Activated CD4-positive, alpha-beta T cell treated with anti-CD3 and anti-CD28 coated beads for 36 hours (primary cell): ENCODE measurements at places on chromosomes 7 and 10. TPM values are rescaled to one million over a fixed set of nuclear protein-coding genes. Genes with fewer than 3 reads are reported as not detected.

Gene CCNY
- total RNA-seq: 49.4 TPM

- H3K27ac ChIP-seq: no peak overlapping the region
- peaks cover 2% of the 10 kb centered on the region for H3K27me3 ChIP-seq
- peak; percentile 10 for DNase-seq
Observed at GRCh38 chr7:66033471-66034385, 41.9 kb upstream of the ASL start.

DNA sequence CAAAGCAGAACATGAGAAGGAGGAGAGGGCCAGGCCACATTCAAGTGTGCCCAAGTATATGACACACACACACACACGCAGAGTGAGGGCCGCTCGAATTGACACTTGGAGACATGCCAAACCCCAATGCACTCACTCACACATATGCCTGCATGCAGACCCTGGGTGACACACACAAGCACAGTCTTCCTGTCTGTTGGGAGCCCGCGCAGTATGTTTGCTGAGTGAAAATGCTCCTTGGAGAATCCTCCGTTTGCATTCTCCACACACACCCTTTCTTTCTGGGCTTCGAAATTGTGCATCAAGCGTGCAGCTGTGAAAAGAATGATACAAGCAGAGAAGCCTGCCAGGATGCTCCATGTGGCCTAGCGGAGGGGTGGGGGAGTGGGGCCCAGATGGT is 120.9 kb downstream of the PLXNA4 start:
- peak; percentile 41 for DNase-seq
- peaks cover 9% of the 10 kb centered on the region for H3K4me1 ChIP-seq
- no peaks in the 10 kb centered on the region for H3K27me3 ChIP-seq
- H3K4me3 ChIP-seq: no peak overlapping the region
- no peaks in the 10 kb centered on the region for H3K36me3 ChIP-seq
- no peak overlapping the region for H3K27ac ChIP-seq

GRCh38 chr10:133241501-133242205 is 4.0 kb downstream of the VENTX start:
- peaks cover 38% of the 10 kb centered on the region for H3K27me3 ChIP-seq
- peaks cover 15% of the 10 kb centered on the region for H3K4me1 ChIP-seq
- H3K27ac ChIP-seq: no peak overlapping the region
- no peaks in the 10 kb centered on the region for H3K36me3 ChIP-seq
- no peak for DNase-seq
- peak overlapping the region; percentile 18 for H3K4me3 ChIP-seq

Gene GIMAP6
- total RNA-seq: 25.4 TPM

Gene ITPRID1
- not detected for total RNA-seq

- H3K27ac ChIP-seq: no peak overlapping the region
- H3K27me3 ChIP-seq: no peaks in the 10 kb centered on the region
- no peaks in the 10 kb centered on the region for H3K36me3 ChIP-seq
- no peak overlapping the region for H3K4me3 ChIP-seq
- DNase-seq: no peak
Observed at GRCh38 chr7:157500171-157500960, 163.6 kb downstream of the DNAJB6 start.

Gene SPDYE2
- not detected for total RNA-seq

GRCh38 chr7:38232502-38233366 is 40.7 kb downstream of the TARP start:
- peaks cover 39% of the 10 kb centered on the region for H3K4me1 ChIP-seq
- H3K27ac ChIP-seq: peak overlapping the region; percentile 71
- DNase-seq: peak; percentile 84
- no peaks in the 10 kb centered on the region for H3K27me3 ChIP-seq

GRCh38 chr10:110700947-110701616 is 56.9 kb downstream of the RBM20 start:
- no peak overlapping the region for H3K4me3 ChIP-seq
- H3K36me3 ChIP-seq: no peaks in the 10 kb centered on the region
- no peak for DNase-seq

Gene THNSL1
- total RNA-seq: 8.0 TPM

- no peak overlapping the region for H3K4me3 ChIP-seq
- peaks cover 11% of the 10 kb centered on the region for H3K27me3 ChIP-seq
- no peak for DNase-seq
Observed at GRCh38 chr7:16791905-16792698, 12.7 kb downstream of the AGR2 start.

- H3K27ac ChIP-seq: no peak overlapping the region
- DNase-seq: no peak
- no peaks in the 10 kb centered on the region for H3K36me3 ChIP-seq
- peaks cover 3% of the 10 kb centered on the region for H3K4me1 ChIP-seq
Observed at GRCh38 chr10:119025776-119026175, 3.7 kb upstream of the NANOS1 start.

DNA sequence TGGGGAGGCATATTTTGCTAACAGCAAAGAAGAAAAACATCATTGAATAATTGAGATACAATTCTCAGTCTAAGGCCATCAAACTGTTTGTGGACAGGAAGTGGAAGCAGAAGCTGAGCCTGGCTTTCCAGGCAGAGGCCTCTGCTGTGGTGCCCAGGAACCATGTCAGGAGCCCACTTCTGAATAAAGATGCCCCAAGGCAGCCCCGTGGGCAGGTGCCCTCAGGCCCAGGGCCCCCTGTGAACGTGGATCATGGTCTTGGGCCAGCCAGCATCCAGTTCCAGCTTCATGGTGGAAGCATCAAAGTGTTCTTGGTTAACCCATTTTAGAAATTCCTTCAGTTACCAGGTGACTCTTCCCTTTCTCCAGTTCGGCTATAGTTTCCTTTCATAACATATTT is 346.8 kb downstream of the PTPRN2 start:
- H3K27ac ChIP-seq: no peak overlapping the region
- no peaks in the 10 kb centered on the region for H3K36me3 ChIP-seq
- H3K4me1 ChIP-seq: no peaks in the 10 kb centered on the region
- peaks cover 3% of the 10 kb centered on the region for H3K27me3 ChIP-seq
- DNase-seq: no peak

Gene PITX3
- 0.81 TPM for total RNA-seq

- no peak for DNase-seq
- peaks cover 10% of the 10 kb centered on the region for H3K4me1 ChIP-seq
- H3K27me3 ChIP-seq: no peaks in the 10 kb centered on the region
- no peak overlapping the region for H3K27ac ChIP-seq
- H3K4me3 ChIP-seq: no peak overlapping the region
Observed at GRCh38 chr10:103776878-103777591, 78.3 kb downstream of the SH3PXD2A start.

Gene CYP2C18
- total RNA-seq: 0.62 TPM

GRCh38 chr7:46233585-46234329 is 312.7 kb upstream of the IGFBP3 start:
- H3K27me3 ChIP-seq: peaks cover 9% of the 10 kb centered on the region
- no peaks in the 10 kb centered on the region for H3K4me1 ChIP-seq
- no peaks in the 10 kb centered on the region for H3K36me3 ChIP-seq
- DNase-seq: no peak
- H3K27ac ChIP-seq: no peak overlapping the region

Gene CPN1
- not detected for total RNA-seq

- no peaks in the 10 kb centered on the region for H3K4me1 ChIP-seq
- H3K4me3 ChIP-seq: no peak overlapping the region
- no peak for DNase-seq
- H3K36me3 ChIP-seq: no peaks in the 10 kb centered on the region
- no peaks in the 10 kb centered on the region for H3K27me3 ChIP-seq
- H3K27ac ChIP-seq: no peak overlapping the region
Observed at GRCh38 chr7:41133690-41134299, 569.1 kb downstream of the INHBA start.

- H3K27me3 ChIP-seq: no peaks in the 10 kb centered on the region
- H3K27ac ChIP-seq: no peak overlapping the region
- no peak for DNase-seq
- H3K36me3 ChIP-seq: no peaks in the 10 kb centered on the region
Observed at GRCh38 chr7:3243256-3243655, 57.8 kb upstream of the SDK1 start.

- no peaks in the 10 kb centered on the region for H3K36me3 ChIP-seq
- H3K27me3 ChIP-seq: peaks cover 19% of the 10 kb centered on the region
- no peak overlapping the region for H3K27ac ChIP-seq
- DNase-seq: no peak
- H3K4me1 ChIP-seq: no peaks in the 10 kb centered on the region
Observed at GRCh38 chr7:43136064-43136463, 23.6 kb downstream of the HECW1 start.

DNA sequence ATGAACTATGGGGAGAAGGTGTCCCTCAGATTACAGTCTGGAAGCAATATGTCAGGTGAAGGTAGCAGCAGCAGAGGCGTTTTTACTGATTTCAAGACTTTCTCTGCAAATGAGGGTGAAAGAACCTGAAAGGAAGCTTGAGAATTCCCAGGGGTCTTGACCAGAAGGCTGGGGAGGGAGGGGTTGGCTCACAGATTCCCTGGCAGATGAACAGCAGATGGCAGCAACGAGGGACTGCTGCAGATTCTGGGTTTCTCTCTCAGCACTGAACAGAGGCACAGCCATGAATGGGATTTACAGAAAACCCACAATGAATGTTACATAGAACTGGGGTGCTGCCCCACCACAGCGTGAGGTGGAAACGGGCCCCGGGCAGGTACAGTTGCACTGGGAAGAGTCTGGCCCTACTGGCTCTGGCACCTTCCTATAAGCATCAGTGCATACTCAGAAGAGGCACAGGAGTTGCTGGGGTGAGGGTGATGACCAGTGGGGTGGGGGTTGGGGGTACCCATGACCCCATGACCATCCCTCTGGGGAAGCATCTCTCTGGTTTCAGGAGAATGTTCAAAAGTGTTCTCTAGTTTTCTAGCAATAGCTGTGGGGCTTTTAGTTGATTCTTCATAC is 317.8 kb downstream of the SH2D4B start:
- H3K4me3 ChIP-seq: no peak overlapping the region
- H3K27ac ChIP-seq: no peak overlapping the region
- H3K36me3 ChIP-seq: no peaks in the 10 kb centered on the region
- peaks cover 10% of the 10 kb centered on the region for H3K27me3 ChIP-seq

GRCh38 chr7:14389595-14389994 is 400.1 kb upstream of the ETV1 start:
- H3K4me1 ChIP-seq: no peaks in the 10 kb centered on the region
- H3K4me3 ChIP-seq: no peak overlapping the region
- no peaks in the 10 kb centered on the region for H3K27me3 ChIP-seq
- no peaks in the 10 kb centered on the region for H3K36me3 ChIP-seq
- no peak for DNase-seq

DNA sequence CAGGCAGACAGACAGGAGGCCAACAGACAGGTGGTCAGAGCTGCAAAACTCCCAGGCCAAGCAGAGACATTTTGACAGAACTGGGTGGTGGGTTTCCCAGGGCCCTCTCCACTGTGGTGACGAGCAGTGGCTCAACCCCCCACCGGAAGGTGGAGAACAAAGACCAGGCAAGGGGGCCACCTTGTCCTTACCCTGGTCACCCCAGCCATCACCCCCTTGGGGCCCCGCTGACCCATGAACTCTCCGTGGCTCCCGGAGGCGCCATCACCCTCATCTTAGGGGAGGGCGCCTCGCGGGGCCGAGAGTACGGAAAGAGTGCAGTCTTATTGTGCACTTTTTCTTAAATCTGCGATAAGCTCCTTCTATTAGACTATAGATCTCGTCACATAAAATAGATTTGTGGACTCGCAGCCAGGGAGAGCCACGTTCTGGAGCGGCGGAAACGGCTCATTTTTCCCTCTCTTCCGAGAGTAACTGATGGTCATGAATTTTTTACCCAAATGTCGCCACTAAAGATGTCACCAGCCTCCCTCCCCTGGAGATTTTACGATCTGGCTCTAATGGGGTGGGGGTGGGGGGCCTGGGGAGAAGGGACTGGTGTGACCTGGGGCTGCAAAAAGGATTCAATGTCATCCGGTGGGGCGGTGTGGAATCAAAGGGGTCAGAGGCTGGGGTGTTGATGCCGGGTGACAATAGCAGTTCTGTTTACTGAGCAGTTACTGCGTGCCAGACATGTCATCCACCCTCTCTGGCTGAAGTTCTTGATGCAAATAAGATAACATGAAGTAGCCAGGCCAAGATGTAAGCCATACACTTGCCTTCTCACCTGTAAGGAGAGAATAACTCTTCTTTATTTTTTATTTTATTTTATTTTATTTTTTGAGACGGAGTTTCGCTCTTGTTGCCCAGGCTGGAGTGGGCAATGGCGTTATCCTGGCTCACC is 71.1 kb upstream of the MYL10 start:
- no peak overlapping the region for H3K27ac ChIP-seq
- H3K4me3 ChIP-seq: no peak overlapping the region
- H3K4me1 ChIP-seq: no peaks in the 10 kb centered on the region
- DNase-seq: no peak
- no peaks in the 10 kb centered on the region for H3K36me3 ChIP-seq
